ENCODE measurements at places on chromosomes 4 and X.

DNA sequence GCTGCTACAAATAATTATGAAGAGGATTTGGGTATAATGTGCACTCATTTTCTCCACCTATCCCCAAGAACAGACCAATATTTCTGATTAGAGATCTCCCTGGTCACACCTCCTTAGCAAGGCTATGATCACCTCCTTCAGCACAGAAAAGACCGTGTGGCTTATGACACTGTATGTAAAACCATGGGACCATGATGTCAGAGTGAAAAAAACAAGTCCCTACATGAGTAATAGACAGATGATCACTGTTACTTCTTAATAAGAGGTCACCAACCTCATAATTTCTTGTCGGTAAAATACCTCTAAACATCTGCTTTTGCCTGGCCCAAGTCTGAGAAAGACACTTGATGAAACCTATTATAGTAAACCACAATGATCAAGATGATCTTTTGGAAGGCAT lies 330.6 kb upstream of the F9 start:
- DNase-seq, result no peak

- no peak for DNase-seq
Observed at GRCh38 chr4:53512608-53513007, 78.7 kb downstream of the LNX1 start.

DNA sequence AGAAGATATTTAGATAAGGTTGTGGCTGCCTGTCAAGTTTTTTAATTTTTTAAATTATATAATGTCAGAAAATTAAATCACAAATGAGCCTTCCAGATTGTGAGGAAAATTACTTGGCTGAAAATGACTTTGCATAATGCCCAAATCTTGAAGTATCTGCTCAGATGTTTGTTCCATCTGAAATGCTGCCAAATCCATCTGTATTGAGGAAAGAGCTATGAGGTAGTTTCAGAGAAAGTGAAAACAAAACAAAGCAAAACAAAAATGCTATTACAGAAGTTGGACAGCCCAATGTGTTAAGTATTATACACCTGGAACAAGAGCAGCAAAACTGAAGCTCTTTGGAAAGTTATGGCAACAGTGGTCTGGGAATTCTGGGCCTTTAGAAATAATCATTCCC lies 23.3 kb upstream of the GUCY1B1 start:
- no peak for DNase-seq

GRCh38 chrX:140664939-140665338 lies 44.6 kb upstream of the LINC00632 start:
- DNase-seq, result no peak

GRCh38 chr4:7719354-7720174 lies 220.1 kb downstream of the AFAP1 start:
- peak; percentile 42 for DNase-seq

DNA sequence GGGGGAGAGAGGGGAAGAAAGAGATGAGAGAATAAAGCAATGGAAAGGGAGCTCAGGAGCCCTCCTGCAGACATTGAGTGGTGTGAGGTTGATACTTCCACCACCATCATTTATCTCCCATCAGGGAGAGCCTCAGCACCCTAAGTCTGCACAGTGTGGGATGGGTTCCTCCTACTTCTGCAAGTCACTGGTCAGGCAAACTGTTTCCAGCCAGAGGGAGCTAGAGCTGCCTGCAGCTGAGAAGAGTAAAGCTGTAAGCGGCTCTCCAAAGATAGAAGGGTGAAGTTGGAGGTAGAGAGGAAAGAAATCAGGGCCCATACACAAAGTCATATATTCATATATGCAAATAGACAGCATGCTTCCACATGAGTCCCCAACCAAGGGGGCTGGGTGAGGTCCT lies 21.9 kb upstream of the ZNF81 start:
- no peak for DNase-seq

DNA sequence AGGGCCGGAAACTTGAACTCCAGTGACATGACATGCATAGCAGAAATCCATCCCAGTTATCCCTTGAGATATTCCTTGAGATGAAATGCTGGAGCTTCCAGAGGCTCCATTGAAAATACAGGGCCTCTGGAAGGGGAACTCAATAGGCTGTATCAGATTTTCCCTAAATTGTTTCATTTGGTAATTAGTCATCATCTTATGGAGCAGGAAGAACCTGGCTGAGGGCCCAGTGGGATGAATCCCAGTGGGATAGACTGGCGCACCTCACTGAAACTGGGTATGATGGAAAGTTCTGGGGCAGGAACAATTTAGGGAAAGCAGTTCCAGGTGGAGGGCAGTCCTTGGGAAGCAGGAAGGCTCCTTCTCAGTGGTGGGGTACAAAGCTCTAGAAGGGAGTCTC lies 307.8 kb upstream of the DIPK2B start:
- no peak for DNase-seq

GRCh38 chr4:3073158-3074077 lies 920 bp downstream of the HTT-AS start:
- DNase-seq, result no peak

GRCh38 chr4:184628103-184628502 lies 21.1 kb downstream of the CASP3 start:
- DNase-seq, result no peak

DNA sequence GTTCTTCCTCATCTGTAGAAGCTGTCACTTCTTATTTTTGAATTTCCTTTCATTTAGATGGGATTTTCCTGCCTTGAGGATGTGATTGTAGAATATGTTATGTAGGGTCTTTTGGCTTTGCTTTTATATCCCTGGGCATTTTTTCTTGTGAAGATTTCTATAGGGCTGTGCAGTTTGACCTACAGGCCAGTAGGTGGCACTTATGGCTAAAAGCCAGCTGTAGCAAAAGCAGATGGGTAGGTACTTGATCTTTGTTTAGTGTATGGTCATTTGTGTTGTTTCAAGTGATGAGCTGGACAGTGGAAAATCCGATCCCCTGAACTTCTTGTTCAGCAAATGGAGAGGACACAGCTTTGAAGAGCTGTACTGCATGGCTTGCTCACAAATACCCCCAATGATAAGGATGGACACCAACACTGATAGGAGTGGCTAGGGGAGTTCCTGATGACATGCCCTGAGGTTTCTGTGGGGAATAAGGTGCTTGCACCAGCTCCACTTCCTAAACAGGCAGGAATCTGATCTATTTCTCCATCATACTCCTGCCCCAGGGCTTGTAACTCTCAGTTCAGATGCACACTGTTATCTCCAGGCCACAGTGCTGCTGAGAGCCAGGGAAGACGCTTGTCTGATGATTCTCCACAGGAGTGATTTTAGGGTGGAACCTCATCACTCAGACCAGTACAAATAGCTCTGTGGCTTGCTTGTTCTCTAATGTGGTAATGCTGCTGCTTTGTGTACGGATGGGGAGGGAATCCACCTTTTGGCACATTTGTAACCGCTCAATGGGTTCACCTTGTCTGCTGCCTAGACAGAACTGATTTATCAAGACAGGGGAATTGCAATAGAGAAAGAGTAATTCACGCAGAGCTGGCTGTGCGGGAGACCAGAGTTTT lies 417.1 kb upstream of the MAGEB16 start:
- DNase-seq, result no peak

DNA sequence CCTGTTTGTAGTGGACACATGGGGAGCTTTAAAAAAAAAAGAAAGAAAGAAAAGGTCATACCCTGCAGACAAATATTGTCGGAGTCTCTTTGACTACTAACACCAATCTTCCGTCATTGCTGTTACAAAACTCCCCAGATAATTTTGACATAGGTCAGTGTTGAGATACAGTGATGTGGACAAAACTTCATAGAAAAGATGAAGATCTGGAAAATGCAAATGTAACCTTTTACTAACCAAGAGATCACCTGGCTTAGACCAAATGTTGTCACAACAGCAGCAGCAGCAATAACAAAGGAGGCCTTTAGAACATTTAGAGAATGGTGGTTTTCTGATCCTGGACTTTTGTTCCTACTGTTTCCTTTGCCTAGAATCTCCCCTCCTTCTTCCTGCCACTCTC lies 8.1 kb upstream of the COMMD8 start:
- DNase-seq, result no peak

- DNase-seq, result no peak
Observed at GRCh38 chr4:89538171-89538570, 230.6 kb upstream of the GPRIN3 start.

DNA sequence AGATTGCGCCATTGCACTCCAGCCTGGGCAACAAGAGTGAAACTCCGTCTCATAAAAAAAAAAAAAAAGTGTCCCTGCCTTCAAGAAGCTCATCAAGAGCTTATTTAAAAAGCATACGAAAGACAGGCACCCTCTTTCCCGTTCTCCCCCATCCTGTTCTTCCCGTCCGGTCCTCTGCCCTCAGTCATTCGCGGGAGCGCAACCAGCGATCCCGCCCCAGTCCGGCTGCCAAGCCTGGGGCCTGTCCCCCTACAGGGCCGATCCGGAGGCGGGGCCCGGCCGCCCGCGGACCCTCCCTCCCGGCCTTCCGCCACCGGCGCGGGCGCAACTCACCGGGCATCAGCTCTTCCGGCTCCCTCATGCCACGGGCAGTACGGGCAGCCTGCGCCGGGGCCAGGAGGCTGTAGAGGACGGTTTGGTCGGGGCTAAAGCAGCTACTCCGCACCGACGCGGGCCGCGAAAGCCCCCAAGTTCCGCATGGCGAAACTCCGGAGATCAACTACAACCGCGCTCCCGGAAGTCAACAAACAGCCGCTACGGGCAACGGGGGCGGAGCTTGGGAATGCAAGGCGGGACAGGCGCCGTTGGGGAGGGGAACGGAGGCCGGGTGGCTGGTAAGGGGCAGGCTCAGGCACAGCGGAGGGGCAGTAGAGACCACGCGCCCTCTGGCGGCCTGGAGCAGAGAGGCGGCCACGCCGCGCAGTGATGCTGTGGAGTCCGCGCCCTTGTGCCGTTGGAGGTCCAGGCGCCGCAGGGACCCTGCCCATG lies at the start of gene RPGR:
TSS of gene RPGR (minus strand) at position 503 of the 768 bp plus-strand sequence. CDS start at position 361, 142 bp downstream.
- DNase-seq, result peak; percentile 73

DNA sequence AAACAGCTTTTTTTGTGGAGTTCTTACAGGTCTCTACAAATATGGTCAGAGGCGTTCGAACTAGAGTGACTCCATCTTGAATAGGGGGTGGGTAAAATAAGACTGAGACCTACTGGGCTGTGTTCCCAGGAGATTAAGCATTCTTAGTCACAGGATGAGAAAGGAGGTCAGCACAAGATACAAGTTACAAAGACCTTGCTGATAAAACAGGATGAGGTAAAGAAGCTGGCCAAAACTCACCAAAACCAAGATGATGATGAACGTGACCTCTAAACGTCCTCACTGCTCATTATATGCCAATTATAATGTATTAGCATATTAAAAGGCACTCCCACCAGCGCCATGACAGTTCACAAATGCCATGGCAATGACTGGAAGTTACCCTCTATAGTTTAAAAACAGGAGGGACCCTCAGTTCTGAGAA lies 42.8 kb upstream of the SPP1 start:
- no peak for DNase-seq

- DNase-seq, result no peak
Observed at GRCh38 chr4:102321260-102321995, 23.9 kb downstream of the SLC39A8 start.

- DNase-seq, result no peak
Observed at GRCh38 chr4:147942729-147943128, 210.8 kb downstream of the ARHGAP10 start.

- no peak for DNase-seq
Observed at GRCh38 chr4:119854364-119854763, 212.3 kb downstream of the MAD2L1 start.

- no peak for DNase-seq
Observed at GRCh38 chrX:45758319-45758718, 557.6 kb upstream of the DIPK2B start.

All from hypothalamus (tissue), 51 donors.